T-helper 17 cell (primary cell): ENCODE measurements at places on chromosomes 7 and 10.
A peak's percentile ranks its signal among the peaks of the same experiment; 100 is the strongest.

DNA sequence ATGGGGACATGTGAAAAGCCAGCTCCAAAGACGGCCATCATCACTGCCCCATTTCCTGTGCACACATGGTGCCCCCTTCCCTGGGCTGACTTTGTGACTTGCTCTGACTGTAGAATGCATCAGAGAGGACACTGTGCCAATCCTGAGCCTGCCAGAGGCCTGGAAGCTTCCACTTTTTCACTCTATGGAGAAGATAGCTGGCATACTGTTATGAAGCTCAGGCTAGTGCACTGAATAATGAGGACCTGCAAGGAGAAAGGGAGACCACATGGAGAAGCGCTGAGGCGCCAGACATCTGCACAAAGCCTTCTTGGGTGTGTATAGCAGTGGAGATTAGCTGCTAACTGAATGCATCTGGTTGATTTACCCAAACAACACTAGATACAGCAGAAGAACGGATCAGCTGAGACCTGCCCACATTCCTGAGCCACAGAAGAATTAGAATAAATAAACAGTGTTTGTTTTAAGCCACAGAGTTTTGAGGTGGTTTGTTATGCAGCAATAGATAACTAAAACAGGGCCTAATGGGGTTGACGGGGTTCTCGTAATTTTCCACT is 58.9 kb upstream of the C10orf90 start:
- no peak for DNase-seq
- no peak overlapping the region for H3K4me3 ChIP-seq
- H3K4me1 ChIP-seq: no peaks in the 10 kb centered on the region
- no peaks in the 10 kb centered on the region for H3K27me3 ChIP-seq
- no peaks in the 10 kb centered on the region for H3K36me3 ChIP-seq

DNA sequence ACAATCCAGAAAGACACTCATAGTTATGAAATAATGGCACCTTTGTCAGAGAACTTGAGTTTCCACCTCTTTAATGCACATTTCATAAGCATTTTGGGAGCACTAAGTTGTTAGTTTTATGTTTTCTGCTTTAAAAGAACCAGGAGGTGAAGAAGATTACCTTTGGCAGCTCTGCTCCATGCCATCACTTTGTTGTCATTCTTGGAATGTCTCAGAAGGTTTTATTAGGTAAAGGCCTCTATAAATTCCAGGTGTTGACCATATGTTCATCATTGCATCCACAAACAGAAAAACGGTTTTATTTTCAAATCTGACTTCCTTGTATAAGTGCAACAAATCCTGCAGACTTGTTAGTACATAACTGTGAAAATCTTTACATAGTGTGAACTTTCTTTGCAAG is 424.8 kb downstream of the MDFIC start:
- no peak overlapping the region for H3K27ac ChIP-seq
- peaks cover 4% of the 10 kb centered on the region for H3K27me3 ChIP-seq
- H3K4me1 ChIP-seq: no peaks in the 10 kb centered on the region
- no peak overlapping the region for H3K4me3 ChIP-seq

DNA sequence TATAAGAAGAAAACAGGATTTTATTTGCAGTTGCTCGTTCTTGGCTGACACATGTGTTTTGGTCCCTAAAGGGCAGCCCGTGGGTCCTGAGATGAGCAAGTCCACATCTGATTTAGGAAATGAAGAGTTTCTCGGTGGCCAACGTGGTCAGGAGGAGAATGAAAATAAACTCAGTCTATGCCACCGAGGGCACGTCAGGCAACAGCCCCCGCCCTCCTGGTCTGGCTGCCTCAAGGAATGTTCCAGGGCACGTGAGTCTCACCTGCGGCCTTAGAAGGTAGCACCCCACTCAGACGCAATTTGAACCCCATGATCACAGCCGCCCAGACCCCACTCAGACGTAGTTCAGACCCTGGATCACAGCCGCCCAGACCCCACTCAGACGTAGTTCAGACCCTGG is 197.2 kb downstream of the ADARB2 start:
- no peaks in the 10 kb centered on the region for H3K36me3 ChIP-seq
- DNase-seq: no peak
- H3K27me3 ChIP-seq: no peaks in the 10 kb centered on the region
- H3K4me1 ChIP-seq: no peaks in the 10 kb centered on the region
- H3K4me3 ChIP-seq: no peak overlapping the region

DNA sequence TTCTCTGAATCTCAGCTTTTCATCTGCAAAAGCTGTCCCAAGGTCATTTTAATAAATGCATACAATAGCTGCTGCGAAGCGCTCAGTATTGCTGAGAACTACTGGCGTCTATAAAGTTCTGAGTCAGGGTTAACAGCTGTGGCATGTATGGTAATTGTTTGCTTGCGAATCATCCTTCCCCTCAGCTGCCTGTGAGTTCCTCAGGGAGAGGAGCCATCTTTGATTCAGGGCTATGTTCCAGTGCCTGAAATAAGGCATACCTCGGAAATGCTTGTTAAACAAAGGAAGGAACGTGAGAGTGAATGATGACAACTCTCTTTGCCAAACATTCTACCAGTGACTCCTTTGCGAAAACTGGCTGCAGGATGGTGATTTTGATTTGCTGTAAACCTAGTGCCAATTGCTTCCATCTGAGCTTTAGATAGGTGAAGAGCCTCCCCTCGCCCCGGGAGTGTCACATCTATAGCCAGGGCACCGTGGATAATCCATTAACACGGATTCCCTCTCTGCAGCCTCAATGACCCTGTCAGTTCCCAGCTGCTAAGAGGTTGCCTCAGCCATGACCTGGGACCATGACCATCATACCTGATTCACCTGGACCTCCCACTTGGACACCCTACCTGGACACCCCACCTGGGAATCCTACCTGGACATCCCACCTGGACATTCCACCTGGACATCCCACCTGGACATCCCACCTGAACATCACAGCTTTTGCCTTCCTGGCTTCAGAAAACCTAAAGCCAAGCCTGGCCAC is 39.6 kb downstream of the GPRIN2 start:
- DNase-seq: no peak
- no peaks in the 10 kb centered on the region for H3K4me1 ChIP-seq
- no peaks in the 10 kb centered on the region for H3K36me3 ChIP-seq

DNA sequence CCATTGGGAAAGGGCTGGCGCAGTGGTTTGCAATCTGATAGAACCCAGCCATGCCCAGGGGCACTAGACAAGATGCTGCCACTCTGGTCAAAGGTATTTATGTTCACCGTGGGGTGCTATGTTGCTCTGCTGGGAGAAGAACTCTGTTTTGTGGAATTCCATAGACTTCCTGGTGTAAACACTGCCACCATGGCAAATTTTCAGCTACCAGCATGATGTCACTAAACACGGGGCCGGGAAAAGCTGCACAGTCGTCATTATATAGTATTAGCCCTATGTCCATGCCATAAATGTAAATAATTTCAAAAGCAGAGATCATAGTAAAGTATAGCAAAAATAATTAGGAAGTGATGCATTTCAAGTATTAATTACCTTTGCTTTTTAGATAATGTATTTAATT is 500.6 kb downstream of the PARD3 start:
- H3K27me3 ChIP-seq: no peaks in the 10 kb centered on the region
- H3K27ac ChIP-seq: peak overlapping the region; percentile 41
- peaks cover 4% of the 10 kb centered on the region for H3K4me1 ChIP-seq
- DNase-seq: no peak
- no peak overlapping the region for H3K4me3 ChIP-seq

- H3K27ac ChIP-seq: no peak overlapping the region
- no peak for DNase-seq
- no peak overlapping the region for H3K4me3 ChIP-seq
- no peaks in the 10 kb centered on the region for H3K36me3 ChIP-seq
- peaks cover 7% of the 10 kb centered on the region for H3K4me1 ChIP-seq
These were observed 86.2 kb downstream of the ZNF365 start for GRCh38 chr10:62460393-62460792.

DNA sequence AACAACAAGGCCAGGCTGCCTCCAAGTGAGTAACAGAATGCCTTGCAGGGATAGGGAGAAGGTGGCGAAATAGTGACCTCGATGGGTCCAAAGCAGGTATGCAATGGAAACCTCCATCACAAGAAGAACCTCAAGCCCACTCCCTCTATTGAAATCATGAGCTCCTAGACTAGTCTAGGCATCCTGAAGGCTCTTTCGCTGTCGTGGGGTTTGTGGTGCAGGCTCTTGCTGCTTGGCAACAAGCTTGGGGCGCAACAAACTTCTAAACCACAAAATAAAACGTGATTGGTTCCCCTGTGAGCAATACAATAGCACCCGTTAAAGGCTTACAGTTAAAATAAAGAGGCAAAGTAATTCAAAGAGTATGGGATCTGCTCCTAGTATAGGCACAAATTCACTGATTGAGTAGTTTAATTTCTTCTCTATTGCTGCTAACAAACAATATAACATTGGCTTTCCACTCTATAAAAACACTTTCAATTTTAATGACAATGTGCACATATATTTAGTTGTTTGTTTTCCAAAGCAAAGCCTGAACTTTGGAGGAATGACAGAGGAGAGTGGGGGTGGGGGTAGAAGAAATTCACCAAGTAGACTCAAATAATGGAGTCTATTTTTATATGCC is 64.1 kb downstream of the C10orf67 start:
- DNase-seq: no peak
- H3K27me3 ChIP-seq: peaks cover 46% of the 10 kb centered on the region
- no peaks in the 10 kb centered on the region for H3K36me3 ChIP-seq
- H3K27ac ChIP-seq: no peak overlapping the region
- no peaks in the 10 kb centered on the region for H3K4me1 ChIP-seq

DNA sequence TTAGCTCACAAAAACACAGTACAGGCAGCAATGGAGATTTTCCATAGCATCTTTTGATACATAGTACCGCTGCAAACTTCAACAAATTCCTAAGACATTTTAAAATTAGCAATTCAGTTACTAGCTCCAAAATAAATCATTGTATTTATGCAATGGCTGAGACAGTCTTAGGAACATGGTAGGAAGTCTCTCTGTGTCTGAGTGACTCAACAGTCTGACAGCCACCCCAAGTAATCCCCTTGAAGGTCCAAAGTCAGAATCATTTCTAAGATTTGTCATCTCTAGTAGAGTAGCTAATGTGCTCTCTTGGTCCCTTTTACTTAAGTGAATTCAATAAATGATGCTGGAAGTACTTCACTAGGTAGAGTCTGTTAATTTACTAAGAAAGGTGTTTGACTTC is 93.8 kb upstream of the NOBOX start:
- no peaks in the 10 kb centered on the region for H3K27me3 ChIP-seq
- no peaks in the 10 kb centered on the region for H3K4me1 ChIP-seq
- DNase-seq: no peak
- H3K27ac ChIP-seq: no peak overlapping the region
- H3K36me3 ChIP-seq: no peaks in the 10 kb centered on the region

DNA sequence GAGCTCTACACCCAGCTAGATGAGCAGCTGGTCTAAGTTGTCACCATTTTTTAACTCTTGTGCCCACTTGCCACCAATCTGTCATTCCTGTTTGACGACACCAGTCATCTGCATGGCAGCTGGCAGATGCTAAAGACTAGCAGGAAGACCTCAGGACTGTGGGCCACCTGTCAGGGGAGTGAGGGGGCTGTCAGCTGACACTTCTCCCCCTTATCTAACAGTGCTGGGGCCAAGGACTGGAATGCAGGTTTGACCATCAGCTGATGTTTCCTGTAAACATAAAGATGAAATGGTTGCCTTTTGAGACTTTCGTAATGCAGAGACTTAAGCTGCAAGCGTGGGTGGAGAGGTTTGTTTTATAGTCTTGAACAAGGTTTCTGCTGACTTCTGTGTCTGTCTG is 93.5 kb downstream of the WNT2 start:
- no peak for DNase-seq
- no peak overlapping the region for H3K27ac ChIP-seq
- H3K27me3 ChIP-seq: no peaks in the 10 kb centered on the region
- H3K4me3 ChIP-seq: no peak overlapping the region
